H1 (cell line): ENCODE measurements at places on chromosomes 3 and 15. TPM values are rescaled to one million over a fixed set of nuclear protein-coding genes. Genes with fewer than 3 reads are reported as not detected.
A peak's percentile ranks its signal among the peaks of the same experiment; 100 is the strongest.

Gene ITGA11
- 0.06 TPM in 1 of 2 replicates, not detected in the other for total RNA-seq

Gene RAB7A
- total RNA-seq: 185 and 195 TPM in 2 replicates

Gene TP63
- total RNA-seq: 0.06 TPM in 1 of 2 replicates, not detected in the other

Gene BBS4
- 24.1 and 24.3 TPM in 2 replicates for total RNA-seq

Gene PCLAF
- total RNA-seq: 65.7 and 76.2 TPM in 2 replicates

Gene TMCC1
- 21.6 and 27.1 TPM in 2 replicates for total RNA-seq

Gene SHC4
- total RNA-seq: 0.30 and 0.54 TPM in 2 replicates

Gene HHATL
- total RNA-seq: not detected in 2 replicates

Gene GPR176
- 190 and 198 TPM in 2 replicates for total RNA-seq

Gene ARIH2
- 121 and 136 TPM in 2 replicates for total RNA-seq

DNA sequence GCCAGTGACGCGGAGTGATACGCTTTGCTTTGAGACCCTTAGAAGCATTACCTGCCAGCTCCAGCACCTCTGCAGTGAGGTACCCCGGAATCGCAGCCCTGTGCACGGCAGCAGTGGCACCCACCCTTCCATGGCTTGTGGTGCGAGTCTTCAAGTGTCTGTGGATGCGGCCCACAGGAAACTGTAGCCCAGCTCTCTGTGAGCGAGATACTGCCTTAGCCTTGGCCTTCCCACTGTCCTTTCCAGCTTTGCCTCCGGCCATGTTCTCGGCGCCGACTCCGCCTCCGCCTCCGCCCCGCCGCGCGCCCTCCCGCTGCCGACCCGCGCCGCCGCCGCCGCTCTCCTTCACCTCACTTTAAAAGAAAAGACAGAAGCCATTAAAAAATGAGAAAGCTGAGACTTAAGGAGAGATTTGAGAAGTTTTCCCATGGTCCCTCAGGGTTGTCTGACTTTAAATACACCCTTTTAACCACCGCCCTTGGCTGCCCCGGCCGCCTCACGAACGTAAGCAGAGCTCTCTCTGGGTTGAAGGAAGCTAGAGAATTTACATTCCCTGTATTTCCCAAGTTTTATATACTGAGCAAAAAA, 78.5 kb upstream of the FAM174B start:
- DNase-seq: no peak

DNA sequence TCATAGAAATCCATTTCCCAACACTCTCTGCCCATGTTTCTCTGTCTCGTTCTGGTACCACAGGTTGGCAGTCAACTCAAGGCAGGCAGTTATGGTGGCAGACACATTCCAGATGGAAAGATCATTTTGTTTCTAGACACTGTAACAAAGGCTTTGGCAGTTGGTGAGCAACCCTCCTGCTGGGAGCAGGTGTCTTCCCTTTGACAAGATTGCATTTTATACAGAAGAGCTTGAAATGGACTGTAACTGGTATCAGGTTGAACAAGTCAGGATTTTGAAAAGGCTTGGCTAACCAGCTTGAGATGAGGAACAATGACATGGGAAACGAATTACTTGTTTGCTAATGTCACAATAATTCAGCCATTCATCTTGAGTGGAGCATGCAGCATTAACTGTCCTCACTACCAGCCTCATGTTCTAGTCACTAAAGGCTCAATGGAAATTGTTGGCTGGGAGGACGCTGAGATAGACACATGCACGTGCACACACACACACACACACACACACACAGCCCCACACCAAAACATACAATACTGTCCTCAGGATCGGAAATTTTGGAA, 170.0 kb downstream of the SEMA6D start:
- no peak for DNase-seq

GRCh38 chr3:6250167-6250566, 610.7 kb upstream of the GRM7 start:
- no peak for DNase-seq

GRCh38 chr3:24828551-24828950, 333.9 kb upstream of the THRB start:
- no peak for DNase-seq

- no peak for DNase-seq
Observed at GRCh38 chr3:101319531-101319930, 844 bp downstream of the IMPG2 start.

DNA sequence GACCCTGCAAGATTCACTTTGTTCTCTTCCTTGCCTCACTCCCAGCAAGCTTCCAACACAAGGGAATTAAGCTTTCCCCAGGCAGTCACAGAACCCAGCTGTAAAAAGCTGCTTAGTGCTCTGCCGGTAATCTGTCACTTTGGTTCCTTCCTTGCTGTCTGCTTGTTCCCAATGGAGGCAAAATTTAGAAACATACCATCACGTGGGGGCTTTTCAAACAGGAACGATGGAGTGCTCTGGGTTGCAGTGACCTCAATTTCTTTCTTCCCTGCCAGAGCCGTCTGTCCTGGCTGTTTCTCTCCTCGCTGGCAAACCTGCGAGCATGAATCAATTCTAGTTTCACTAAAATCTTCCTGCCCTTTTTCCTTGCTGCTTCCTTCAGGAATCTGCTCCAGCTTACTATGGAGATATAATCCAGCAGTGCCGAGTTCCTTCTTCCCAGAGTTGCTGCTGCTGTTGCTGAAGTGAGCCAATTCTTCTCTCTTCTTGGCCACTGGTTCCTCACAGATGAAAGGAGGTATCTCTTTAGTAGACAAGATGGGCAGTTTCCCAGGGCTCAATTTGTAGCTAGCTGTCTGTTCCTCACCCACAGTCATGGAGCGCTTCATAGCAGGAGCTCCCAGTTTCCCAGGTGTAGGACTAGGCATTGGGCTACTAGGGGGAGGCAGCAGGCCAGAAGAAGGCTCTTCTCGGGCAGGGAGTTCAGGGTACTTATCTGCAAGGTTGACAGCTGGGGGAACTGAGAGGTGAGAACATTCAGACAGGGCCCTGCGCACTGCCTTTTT, 88.1 kb downstream of the DHX30 start:
- DNase-seq: no peak

- DNase-seq: no peak
Observed at GRCh38 chr15:48222627-48223026, 16.5 kb downstream of the SLC12A1 start.

GRCh38 chr3:140250945-140251344, 316.0 kb downstream of the CLSTN2 start:
- DNase-seq: no peak

GRCh38 chr3:128343287-128344051, 123.2 kb downstream of the DNAJB8 start:
- DNase-seq: no peak

DNA sequence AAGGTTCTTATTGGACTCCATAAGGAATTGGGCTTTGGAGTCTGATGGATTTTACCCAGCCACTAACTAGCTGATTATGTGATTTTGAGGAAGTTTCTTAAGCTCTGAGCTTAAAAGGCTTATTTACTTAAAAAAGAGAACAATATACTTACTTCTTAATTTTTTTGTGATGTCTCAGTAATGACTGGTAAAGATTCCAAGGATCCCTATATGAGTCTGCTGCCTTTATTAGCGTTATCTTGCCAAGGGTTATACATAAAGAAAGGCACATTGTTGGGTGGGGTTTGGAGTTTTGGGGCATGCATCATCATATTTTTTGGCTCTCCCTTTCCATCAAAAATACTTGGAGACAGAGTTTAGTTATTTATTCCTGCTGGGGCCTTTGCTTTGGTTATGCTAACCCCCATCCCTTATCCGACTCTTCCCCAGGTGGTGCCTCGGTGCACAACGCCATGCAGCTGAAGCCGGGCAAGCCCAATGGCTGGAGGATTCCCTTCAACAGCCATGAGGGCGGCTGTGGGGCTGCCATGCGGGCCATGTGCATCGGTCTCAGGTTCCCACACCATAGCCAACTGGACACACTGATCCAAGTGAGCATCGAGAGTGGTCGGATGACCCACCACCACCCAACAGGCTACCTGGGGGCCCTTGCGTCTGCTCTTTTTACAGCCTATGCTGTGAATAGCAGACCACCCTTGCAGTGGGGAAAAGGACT, 6.7 kb downstream of the ADPRH start:
- DNase-seq: no peak

- DNase-seq: no peak
Observed at GRCh38 chr15:90479656-90480055, 50.1 kb upstream of the CRTC3 start.

GRCh38 chr3:184300378-184300720, 1.3 kb downstream of the PSMD2 start:
- DNase-seq: no peak

DNA sequence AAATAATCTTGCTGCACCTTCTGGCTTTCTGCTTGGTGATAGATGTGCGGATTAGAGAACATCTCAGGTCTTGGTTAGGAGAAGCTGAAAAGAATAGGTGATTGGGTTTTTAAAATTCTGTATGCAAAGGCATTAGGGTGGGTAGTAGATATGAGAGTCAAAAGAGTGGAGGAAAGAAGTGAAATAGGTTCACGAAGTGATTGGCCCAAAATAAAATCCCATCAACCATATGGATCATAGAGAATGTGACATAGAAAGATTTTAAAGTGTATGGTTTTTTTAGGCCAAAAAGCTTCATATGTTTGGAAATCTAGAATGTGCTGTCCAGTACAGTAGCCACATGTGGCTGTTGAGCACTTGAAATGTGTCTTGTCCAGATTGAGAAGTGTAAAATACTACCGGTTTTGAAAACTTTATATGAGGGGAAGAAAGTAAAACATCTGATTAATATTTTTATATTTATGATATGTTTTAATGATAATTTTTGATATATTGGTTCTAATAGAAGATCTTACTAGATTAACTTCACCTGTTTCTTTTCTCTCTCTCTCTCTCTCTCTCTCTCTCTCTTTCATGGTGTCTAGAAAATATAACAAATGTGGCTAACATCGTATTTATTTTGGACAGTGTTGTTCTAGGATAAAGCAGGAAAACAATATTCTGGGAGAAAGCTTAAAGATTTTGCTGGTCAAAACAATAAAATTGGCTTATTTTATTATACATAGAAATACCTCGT, 2.9 kb downstream of the MBNL1 start:
- DNase-seq: no peak

DNA sequence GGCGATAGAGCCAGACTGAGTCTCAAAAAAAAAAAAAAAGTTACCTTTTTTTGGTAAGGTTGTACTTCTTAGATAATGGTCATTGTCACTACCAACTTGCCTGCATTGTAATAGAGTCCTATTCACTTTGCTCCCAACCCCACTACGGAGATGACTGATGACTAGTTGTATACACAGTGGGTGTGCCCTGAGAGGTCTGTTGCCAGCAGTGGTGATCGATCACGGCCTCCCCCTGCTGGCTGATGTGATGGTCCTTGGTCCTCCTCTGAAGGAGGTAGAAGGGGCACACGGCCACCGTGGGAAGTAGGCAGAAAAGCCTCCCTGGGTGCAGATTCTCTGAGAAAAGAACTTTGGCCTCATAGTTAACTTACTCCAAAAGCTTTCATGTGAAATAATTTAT, 10.7 kb downstream of the GCNT3 start:
- DNase-seq: peak; percentile 21

GRCh38 chr3:179081885-179082284, 10.3 kb upstream of the ZMAT3 start:
- DNase-seq: no peak

- DNase-seq: no peak
Observed at GRCh38 chr3:64134882-64135281, 90.4 kb downstream of the PRICKLE2 start.

- DNase-seq: no peak
Observed at GRCh38 chr3:193157051-193157450, 84.0 kb upstream of the PLAAT1 start.
